ENCODE measurements at places on chromosomes 6 and 20.

- DNase-seq = peak; percentile 82
Observed at GRCh38 chr20:3218307-3218988, 9.2 kb downstream of the ITPA start.

- no peak for DNase-seq
Observed at GRCh38 chr6:170018422-170018935, 267.1 kb downstream of the ERMARD start.

DNA sequence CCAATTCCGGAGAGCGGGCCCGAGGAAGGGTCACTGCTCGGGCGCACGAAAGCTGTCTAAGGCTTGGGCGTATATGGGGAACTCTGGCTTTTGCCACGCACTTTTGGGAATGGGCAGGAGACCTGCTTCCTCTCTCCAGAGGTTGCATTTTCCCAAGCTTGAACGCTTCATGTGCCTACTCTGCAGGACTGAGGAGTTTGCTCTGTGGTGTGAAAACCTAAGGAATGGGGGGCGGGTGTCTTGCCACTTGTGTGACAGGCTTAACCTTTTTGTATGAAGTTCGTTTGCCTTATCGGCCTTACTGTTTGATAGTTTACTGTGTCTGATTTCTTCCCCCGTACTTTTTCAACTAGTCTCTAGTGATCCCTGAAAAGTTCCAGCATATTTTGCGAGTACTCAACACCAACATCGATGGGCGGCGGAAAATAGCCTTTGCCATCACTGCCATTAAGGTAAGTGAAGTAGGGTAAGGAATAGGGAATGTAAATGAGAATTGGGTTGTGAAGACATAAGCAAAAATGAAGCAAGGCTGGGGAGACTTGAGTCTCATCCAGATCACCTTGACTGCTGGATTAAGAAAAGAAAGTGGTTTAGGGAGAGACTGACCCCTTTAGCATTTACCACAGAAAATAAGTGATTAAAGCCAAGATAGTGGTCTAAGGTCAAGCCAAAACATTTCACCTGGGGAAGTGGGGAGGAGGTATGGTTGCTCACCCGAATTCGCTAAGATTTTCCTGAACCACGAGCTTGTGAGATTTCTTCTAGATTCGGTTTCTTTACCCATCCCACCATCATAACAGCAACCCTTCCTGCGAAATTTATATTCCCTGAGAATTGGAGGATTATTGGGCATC lies 627 bp downstream of the RPS18 start:
- DNase-seq = no peak

- no peak for DNase-seq
Observed at GRCh38 chr6:132484680-132485018, 28.3 kb downstream of the STX7 start.

GRCh38 chr20:38723017-38723847 lies 1.1 kb upstream of the SLC32A1 start:
- DNase-seq = no peak

GRCh38 chr20:9555781-9556180 lies 41.4 kb downstream of the LAMP5 start:
- DNase-seq = no peak

DNA sequence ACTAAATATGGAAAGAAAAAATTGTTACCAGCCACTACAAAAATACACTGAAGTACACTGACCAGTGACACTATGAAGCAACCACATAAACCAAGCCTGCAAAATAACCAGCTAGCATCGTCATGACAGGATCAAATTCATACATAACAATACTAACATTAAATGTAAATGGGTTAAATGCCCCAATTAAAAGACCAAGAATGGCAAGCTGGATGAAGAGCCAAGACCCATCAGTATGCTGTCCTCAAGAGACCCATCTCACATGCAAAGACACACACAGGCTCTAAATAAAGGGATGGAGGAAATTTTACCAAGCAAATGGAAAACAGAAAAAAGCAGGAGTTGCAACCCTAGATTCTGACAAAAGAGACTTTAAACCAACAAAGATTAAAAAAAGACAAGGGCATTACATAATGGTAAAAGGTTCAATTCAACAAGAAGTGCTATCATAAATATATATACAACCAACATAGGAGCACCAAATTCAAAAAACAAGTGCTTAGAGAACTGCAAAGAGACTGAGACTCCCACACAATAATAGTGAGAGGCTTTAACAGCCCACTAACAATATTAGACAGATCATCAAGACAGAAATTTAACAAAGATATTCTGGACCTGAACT lies 104.8 kb downstream of the HACE1 start:
- no peak for DNase-seq
